ENCODE measurements at places on chromosomes 6 and 20. TPM values are rescaled to one million over a fixed set of nuclear protein-coding genes. Genes with fewer than 3 reads are reported as not detected.
A peak's percentile ranks its signal among the peaks of the same experiment; 100 is the strongest.

GRCh38 chr6:12761376-12762115 lies 45.0 kb downstream of the PHACTR1 start:
- no peak for DNase-seq

- no peak for DNase-seq
Observed at GRCh38 chr6:12051861-12052368, 39.8 kb downstream of the HIVEP1 start.

- no peak for DNase-seq
Observed at GRCh38 chr6:49909563-49909962, 43.2 kb upstream of the CRISP1 start.

- no peak for DNase-seq
Observed at GRCh38 chr6:156917213-156917612, 140.0 kb downstream of the ARID1B start.

- no peak for DNase-seq
Observed at GRCh38 chr6:122620428-122620827, 10.2 kb downstream of the PKIB start.

GRCh38 chr6:95587989-95588388 lies 10.7 kb downstream of the MANEA start:
- no peak for DNase-seq

- no peak for DNase-seq
Observed at GRCh38 chr6:17431581-17431980, 38.2 kb downstream of the CAP2 start.

DNA sequence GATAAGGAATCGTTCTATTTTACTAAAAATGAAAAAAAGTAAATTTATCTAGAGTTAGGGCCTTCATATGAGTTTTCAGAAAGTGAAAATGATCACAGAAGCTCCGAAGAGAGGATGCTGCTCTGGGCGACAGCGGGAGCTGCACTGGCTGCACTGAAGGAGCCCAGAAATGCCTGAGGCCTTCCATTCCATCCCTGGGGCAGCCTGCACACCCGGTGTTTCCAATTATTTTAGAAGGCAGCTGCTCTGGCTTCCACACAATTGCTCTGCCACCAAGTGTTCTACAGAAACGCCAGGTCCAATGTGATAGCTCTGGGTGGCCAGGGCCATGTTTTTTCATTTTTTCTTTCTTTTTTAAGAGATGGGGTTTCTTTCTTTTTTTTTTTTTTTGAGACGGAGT lies 3.6 kb downstream of the DTNBP1 start:
- no peak for DNase-seq

- DNase-seq: no peak
Observed at GRCh38 chr6:35411066-35411465, 41.1 kb upstream of the FANCE start.

DNA sequence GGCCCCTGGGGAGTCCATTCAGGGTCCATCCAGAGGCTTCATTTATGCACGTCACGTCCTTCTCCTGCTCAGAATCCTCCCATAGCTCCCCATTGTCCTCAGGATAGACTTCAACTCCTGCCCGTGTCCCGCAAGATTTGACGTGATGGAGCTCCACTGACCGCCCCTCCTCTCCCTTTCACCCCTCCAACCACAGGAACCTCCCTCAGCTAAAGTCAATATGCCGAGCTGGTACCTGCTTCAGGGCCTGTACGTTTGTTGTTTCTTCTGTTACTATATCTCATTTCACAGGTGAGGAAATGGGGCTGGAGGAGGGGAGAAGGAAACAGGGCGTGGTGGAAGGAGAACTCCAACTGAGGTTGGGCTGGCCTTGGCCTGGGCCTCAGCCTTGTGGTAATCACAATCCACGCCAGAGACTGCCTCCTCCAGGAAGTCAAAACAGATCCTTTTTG lies 38.6 kb downstream of the CEBPB start:
- peak; percentile 36 for DNase-seq

DNA sequence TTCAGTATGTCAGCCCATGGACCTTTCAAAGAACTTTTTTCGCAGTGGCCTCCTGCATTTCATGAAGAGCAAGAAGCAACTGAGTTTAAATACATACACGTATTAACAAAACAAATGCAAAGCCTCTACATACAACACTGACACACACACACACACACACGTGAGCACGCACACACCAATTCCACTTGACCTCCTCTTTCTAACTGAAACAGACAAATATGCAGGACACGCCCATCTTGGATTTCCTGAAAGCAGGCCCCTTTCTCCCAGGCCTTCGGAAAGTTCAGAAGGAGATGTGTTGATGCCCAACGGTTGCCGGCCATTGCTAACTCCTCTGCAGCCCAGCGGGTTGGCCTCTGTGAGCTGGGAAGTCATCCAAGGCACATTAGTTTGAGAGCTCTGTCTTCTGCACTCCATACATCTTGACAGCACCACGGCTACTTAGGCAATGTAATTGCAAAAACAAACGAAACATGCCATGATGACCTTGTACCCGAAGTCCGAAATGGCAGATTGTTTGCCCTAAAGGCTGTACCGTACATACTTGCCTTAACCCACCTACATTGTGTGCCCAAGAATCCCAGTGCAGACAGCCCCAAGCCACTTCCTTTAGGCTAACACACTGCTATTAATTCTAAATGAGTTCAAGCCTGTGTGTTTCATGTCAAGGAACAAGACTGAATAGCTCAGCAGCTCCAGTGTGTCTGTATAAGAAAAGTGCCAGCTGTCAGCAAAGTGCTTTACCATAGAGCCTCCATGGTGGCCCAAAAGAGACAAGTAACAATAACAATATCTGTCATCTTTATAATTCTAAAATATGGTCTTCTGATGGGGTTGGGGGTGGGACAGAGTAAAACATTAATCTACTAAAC lies 138.8 kb upstream of the RNF217 start:
- DNase-seq: no peak

- DNase-seq: no peak
Observed at GRCh38 chr20:13298692-13299373, 77.8 kb downstream of the ISM1 start.

AIF1 gene
- total RNA-seq: 9.5 TPM

SLC17A4 gene
- not detected for total RNA-seq

FILIP1 gene
- total RNA-seq: 87.3 TPM

ARG1 gene
- total RNA-seq: 0.34 TPM

Data from psoas muscle (tissue), 8 donors.